Activated T-cell treated with anti-CD3 and anti-CD28 coated beads for 1 hour (primary cell): ENCODE measurements at places on chromosomes 1 and 21.

- DNase-seq, result no peak
These were observed 37.9 kb upstream of the TSPEAR start for GRCh38 chr21:44749116-44749758.

DNA sequence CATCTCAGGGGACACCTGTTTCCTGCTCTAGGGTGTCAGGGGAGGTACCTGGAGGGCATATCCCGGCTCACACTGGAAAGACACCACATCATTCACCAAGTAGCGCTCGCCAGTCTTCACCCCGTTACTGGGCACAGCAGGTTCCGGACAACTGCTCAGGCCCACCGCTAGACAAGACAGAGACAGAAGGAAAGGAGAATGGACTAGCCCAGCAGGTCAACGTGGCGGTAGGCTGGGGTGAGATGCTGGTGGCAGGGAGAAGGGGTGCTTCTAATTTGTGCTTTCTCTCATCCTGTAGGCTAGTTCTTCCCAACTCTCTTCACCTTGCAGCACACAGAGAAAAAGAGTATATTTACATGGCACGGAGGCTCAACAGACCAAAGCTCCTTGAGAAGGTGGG is 145.0 kb downstream of the ZSCAN20 start:
- DNase-seq, result no peak

- DNase-seq, result no peak
These were observed 9.3 kb downstream of the TMEM39B start for GRCh38 chr1:32082022-32082421.

DNA sequence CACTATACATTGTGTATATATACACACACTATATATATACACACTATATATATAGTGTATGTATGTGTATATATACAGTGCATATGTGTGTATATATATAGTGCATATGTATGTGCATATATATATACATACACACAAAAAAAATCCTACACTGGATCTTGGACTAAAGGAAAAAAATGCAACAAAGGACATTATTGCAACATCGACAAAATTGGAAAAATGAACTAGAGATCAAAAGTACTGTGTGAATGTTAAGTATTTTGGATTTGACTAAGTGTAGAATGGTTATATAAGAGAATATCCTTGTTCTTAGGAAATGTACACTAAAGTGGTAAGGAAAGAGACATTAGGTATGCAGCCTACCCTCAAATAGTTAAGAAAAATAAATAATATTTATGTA is 36.5 kb downstream of the SMYD3 start:
- DNase-seq, result no peak

GRCh38 chr1:84442256-84442655 is 36.8 kb upstream of the RPF1 start:
- DNase-seq, result no peak

DNA sequence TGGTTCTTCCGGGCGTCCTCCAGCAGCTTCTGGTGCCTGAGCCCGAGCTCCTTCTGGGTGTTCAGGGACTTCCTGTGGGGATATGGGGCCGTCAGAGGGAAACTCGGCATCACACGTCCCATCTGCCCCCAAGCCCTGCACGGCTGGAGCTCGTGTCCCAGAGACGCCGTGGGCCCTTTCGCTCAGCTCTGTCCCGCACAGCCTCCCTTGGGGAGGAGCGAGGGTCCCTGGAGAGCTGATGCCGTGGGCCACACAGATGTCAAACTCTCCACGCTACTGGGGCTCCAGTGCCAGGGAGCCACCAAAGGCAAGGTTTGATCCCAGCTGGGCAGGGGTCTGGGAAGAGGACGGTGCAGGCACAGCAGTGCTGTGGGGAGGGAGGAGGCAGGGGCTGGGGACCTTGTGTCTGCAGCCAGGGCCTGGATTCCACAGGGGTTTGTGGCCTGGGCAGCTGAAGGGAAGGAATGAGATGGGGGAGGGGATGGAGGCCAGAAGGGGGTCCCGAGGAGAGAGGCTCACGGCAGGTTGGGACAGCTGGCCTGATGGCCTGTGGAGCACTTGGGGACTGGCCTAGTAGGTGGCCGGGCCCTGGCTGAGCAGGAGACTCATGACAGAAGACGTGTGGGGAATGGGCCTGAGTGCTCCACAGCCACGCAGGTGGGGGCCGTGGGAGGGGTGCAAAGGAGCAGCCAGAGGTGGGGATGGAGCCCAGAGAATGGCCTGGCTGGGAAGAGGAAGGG is 30.4 kb downstream of the CFAP74 start:
- no peak for DNase-seq
